SJCRH30 (cell line): ENCODE measurements at places on chromosomes 3 and 15. TPM values are rescaled to one million over a fixed set of nuclear protein-coding genes. Genes with fewer than 3 reads are reported as not detected.

- no peak for DNase-seq
These were observed 26.0 kb downstream of the CPNE4 start for GRCh38 chr3:132008837-132009236.

DNA sequence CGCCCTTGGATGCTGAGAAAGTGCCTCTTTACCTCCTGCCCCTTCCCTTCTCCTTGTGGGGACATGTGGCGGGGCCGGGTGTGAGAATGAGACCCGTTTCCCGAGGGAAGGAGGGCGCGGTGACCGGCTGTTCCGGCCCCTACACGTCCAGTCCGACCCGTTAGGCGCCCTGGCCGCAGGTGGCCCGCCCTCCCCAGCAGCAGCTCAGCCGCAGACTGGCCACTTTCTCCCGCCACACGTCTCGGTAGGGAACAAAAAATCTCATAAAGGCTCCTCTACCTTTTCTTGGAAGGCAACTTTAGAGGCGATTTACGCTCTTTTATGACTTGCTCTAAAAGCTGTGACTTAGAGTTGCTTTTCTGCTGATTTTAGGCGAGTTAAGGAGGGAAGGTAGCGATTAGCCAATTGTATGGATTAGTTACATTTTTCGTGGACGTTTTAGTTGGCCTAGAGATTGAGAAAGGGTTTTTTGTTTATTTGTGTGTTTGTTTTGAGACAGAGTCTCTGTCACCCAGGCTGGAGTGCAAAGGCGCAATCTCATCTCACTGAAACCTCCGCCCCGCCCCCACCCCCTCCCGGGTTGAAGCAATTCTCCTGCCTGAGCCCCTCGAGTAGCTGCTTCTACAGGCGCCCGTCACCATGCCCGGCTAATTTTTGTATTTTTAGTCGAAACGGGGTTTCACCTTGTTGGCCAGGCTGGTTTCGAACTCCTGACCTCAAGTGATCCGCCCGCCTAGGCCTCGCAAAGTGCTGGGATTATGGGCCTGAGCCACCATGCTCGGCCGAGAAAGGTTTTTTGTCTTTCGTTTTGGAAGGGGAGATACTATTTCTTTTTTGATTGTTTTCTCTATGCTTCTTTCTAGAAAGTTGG is 8.3 kb upstream of the PGPEP1L start:
- DNase-seq = no peak

DNA sequence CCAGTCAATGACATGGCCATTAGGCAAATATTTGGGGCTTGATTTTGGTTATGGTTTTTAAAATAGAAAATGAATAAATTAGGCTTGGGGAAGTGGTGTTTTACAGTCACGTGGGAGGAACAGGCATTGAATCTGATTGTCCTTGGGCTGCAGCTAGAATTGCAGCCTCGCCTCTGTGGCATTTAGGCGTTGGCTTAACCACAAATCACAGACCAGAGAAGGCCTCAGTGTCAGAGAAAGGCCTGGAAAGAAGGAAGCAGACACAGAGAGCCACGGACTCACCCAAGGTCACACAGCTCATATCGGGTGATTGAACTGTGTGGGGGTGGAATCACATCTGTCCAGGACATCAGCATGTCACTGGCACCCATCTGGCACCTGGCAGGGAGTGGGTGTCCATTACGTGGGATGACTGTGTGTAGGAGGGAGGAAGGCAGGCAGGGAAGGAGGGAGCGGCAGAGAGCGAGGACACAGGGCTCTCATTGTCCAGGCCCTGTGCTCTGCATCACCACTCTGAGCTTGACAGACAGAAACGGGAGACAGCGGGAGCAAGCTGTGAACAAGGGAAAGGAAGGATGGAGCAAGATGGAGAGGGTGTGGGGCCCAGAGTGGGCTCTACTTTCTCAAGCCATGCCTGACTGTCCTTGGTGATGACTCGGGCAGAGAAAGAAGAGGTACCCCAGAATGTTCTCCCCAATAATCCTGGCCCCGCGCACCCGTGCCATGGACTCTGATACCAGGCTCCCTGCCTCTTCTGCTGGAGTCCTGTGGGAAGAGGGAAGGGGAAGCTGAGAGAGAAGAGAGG is 186.4 kb downstream of the FAM43A start:
- DNase-seq = peak; percentile 71

DNA sequence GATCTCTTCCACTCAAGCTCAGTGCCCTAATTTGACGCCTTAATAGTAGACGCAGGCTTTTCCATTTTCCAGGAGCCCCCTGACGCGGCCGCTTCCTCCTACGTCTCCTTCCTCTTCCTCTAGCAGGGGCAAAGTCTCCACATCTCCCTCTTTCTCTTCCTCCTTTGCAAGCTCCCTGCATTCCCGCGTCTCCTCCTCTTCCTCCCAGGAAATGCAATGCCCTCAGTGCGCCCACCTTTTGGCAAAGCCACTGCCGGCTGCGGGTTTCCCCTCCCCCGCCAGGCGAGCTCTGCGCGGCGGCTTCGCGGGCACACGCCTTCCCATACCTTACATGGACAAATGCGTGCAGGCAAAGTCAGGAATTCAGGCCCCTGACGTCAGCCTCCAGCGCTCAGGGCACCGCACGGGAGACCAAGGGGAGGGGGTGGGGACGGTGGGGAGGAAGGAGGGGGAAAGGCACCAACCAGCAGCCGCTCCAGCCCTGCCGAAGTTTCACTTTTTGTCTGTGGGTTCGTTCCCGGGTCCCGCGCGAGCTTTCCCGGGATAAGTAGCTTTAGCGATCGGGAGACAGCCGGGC is 432 bp upstream of the LPP start:
- DNase-seq = peak; percentile 5

- DNase-seq = no peak
These were observed 235.4 kb downstream of the NFKBIZ start for GRCh38 chr3:102084704-102085103.

DNA sequence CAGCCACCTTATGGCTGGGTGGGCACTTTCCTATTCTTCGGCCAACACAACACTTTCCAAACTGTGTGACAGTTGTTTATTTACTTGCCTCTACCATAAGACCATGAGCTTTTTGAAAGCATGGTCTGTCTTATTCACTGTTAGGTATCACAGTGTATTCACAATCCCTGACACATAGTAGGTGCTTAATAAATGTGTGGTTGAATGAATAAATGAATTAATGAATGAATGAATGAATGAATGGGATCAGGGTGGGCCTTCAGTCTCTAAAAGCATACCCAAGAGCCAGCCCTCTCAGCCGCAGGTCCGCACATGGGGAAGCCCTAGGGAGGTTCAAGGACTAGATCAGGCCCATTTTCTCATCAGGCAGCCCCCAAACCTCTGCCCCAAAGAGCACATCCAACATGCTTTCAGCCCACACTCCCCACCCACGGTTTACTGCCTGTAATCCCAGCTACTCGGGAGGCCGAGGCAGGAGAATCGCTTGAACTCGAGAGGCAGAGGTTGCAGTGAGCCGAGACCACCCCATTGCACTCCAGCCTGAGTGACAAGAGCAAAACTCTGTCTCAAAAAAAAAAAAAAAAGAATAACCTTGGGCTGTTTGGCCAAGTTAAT is 95.9 kb downstream of the LIPC start:
- no peak for DNase-seq

Gene CHST14
- total RNA-seq = 36.7 and 39.4 TPM in 2 replicates

Gene IL5RA
- total RNA-seq = not detected in 2 replicates

Gene TEX55
- total RNA-seq = 0.10 and 0.13 TPM in 2 replicates

Gene EPHB1
- total RNA-seq = 2.1 and 2.5 TPM in 2 replicates
